ENCODE measurements at places on chromosomes 12 and 14. TPM values are rescaled to one million over a fixed set of nuclear protein-coding genes. Genes with fewer than 3 reads are reported as not detected.

GRCh38 chr12:100741084-100741711, 53.4 kb upstream of the ANO4 start:
- no peak for DNase-seq

DNA sequence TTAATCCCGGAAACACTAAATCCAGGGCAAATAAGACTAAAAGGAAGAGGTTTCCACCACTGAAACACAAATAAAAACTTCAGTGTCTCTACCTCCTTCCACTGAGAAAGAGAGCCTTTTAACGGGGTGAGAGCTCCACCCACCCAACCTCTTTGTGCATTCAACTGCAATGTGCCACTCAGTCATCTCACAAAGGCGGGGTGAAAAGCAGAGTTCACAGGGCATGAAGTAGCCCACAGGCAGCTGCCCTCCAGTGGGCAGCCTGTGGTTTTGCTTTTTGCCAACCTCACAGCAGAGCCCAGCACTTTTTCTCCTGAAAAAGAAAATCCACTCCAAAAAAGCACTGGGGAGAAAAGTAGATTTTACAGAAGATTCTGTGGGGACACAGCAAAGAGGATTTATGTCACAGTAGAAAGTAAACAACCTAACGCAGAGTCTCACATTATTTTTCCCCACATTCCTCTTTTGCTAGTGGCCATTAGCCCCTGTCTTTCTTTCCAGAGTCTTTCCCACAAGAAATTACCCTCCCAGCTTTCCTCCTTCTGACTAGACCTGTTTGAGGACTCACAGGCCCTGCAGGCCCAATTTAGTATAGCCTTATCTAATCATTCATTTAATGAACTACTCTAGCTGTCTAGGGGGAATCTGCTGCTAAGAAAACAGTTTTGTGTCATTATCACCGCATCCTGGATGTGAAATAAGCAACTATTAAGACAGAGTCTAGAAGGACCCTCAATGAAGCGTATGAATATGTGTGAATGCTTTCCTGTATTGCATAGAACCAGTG, 753.8 kb upstream of the FOXG1 start:
- no peak for DNase-seq

DNA sequence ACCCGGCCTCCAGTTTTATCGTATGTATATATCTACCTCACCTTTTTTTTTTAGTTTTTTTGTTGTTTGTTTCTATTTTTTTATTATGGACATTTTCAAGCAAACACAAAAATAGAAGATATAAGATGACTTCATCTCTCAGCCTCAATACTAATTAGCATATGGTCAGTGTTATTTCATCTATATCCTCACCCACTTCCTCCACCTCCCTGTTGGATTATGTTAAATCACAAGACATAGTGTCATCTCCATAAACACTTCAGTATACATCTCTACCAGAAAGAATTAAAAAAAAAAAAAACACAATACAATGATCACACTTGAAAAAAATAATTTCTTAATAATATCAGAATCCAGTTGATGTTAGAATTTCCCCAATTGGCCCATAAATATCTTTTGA, 34.9 kb downstream of the RAB35 start:
- no peak for DNase-seq

ZCCHC8 gene
- 16.2 TPM for total RNA-seq

- DNase-seq: no peak
Measured at GRCh38 chr12:12946686-12947355, 5.1 kb downstream of the GPRC5D start.

DNA sequence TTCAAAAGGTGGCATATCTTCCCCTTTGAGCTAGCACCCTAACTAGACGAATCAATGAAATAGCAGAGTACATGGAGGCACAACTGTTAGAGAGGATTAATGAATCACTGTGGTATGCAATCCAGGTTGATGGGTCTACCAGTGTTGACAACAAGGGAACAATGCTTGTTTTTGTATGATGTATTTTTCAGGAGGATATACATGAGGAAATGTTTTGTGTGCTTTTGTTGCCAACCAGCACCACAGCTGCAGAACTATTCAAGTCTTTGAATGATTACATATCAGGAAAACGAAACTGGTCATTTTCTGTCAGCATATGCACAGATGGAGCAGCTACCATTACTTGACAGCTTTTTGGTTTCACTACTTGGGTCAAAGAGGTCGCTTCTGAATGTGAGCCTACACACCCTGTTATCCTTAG, 142.6 kb downstream of the GPHN start:
- DNase-seq: no peak

DNA sequence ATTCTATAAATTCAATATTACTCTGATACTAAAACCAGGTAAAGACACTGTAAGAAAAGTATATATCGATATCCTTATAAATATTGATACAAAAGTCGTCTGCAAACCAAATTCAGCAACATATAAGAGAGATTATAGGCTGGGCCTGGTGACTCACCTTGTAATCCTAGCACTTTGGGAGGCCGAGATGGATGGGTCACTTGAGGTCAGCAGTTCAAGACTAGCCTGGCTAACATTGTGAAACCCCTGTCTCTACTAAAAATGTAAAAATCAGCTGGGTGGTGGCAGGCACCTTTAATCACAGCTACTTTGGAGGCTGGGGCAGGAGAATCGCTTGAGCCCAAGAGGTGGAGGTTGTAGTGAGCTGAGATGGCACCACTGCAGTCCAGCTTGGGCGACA, 13.5 kb upstream of the TUBA1C start:
- no peak for DNase-seq

KANSL2 gene
- 31.3 TPM for total RNA-seq

- no peak for DNase-seq
Measured at GRCh38 chr12:780750-781379, 28.5 kb downstream of the WNK1 start.

SLC5A8 gene
- total RNA-seq: not detected

All from thoracic aorta (tissue), 2 donors.